ENCODE measurements at places on chromosomes 6 and 20.

- DNase-seq: no peak
These were observed 6.1 kb upstream of the SFT2D1 start for GRCh38 chr6:166348305-166348949.

DNA sequence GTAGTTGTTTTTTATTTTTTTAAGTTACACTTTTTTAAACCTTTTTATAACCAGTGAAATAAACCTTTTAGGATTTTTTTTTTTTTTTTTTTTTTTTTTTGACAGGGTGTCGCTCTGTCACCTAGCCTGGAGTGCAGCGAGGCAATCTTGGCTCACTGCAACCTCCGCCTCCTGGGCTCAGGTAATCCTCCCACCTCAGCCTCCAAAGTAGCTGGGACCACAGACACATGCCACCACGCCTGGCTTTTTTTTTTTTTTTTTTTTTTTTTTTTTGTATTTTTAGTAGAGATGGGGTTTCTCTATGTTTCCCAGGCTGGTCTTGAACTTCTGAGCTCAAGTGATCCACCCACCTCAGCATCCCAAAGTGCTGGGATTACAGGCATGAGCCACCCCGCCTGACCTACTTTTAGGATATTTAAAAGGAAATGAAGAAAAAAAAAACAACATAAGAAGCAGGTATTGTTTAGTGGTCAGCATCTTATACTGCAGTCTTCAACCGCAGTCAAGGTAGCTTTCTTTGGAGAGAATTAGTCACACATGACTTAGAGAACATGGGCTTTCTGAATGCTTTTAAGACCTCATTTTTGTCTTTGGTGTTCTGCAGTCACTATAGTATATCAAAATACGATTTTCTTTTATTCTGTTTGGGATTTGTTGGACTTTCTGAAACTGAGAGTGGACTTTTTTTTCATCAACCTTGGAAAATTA, 1.6 kb downstream of the POLR1H start:
- DNase-seq: peak; percentile 52

DNA sequence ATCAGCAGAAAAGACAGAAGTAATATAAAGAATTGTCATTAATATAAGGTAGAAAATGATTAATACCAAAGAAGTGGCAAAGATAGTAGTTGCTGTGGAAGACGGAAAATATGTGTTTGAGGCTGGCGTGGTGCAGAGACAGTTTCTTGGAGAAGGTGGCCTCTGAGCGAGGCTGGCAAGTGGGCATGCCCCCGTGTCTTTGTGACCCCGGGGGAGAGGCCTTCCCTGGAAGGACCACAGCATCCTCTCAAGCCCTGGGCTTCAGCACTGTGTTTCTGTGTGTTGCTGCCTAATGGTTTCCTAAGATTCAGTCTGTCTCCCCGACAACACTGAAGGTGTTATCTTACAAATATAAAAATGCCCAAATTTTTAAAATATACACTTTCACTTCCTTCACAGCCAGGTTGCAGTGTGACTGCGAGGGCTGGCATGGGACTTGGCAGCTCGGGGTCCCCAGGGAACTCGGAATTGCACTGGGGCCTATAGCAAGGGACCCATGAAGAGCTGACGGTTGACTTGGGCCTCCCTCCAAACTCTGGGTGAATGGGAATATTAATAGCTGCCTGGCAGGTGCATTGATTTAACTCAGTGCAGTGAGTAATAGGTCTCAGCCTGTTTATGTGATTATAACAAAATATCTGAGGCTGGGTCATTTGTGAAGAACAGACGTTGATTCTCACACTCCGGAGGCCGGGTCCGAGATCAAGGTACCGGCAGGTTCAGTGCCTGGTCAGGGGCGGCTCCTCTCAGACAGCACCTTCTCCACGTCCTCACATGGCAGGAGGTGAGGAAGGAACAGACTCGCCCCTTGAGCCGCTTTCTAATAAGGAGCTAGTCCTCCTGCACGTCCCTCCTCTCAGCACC, 47.4 kb upstream of the AFDN start:
- DNase-seq: no peak

DNA sequence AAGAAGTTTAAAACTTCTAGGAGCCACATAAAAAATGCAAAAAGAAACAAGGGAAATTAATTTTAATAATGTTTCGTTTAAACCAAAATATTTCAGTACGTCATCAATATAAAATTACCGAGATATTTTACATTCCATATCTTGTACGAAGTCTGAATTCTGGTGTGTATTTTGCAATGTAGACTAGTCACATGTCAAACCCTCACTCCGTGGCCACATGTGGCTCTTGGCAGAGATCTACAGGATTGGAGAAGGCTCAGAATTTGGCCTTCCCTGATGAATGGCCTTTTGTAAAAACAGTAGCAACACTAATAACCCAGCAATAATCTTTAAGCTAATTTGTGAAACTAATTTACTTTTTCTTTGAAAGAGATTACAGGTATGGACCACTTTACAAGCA, 217.1 kb downstream of the PRL start:
- no peak for DNase-seq

- DNase-seq: no peak
These were observed 179.1 kb downstream of the ARID1B start for GRCh38 chr6:156956286-156956685.

GRCh38 chr20:49320460-49320859, 42.6 kb upstream of the ZNFX1 start:
- no peak for DNase-seq

GRCh38 chr6:128712898-128713297, 170.0 kb upstream of the LAMA2 start:
- DNase-seq: no peak

GRCh38 chr6:105881608-105882007, 204.5 kb upstream of the PRDM1 start:
- DNase-seq: no peak

DNA sequence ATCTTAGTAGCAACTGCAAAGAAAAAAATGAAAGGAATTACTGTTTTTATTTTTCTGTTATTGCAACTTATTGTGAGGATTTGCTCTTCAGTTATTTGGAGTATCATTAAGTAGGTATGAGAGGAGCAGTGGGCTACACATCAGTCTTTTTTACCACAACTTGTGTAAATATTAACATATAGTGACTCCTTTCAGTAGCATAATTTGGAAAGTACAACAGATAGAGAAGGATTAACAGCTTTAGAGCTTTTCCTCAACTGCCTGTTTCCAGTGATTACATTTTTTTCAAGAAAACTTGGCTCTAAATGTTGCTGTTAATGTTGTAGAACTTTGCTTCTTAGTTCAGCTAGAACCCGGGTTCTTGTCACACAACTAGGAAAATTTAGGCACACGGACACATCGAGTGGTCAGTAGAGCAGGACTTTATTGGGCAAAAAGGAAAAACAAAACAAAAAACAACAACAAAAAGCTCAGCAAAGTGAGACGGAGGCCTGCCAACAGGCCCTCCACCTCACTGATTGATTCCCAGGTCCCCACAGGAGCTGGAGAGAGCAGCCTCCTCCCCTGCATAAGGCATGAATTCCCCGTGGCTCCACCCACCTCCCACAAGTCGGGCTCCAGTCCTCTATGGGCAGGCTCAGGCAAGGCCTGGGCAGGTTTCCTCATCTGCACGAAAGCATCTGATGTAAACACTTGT, 75.1 kb downstream of the ADGRG6 start:
- no peak for DNase-seq

GRCh38 chr6:144336900-144337299, 51.8 kb downstream of the UTRN start:
- no peak for DNase-seq

- no peak for DNase-seq
These were observed 504 bp downstream of the SNTA1 start for GRCh38 chr20:33443006-33443511.

DNA sequence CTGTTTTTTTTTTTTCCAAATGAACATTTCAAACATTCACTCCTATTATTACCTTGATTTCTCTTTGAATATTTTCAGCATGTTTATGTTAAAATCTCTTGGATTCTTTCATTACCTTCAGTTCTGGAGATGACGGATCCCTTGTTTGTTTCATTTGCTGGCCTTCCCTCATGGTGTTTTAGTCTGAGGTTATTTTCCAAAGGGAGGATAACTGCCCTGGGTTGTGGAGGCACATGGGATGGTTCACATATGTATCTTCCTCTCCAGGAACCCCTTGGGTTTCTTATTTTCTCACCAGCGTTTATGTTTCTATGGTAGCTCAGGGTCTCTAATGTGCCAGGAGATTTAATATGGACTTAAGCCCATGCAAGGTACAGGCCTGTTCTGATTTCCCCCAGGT, 36.3 kb downstream of the ECT2L start:
- no peak for DNase-seq

DNA sequence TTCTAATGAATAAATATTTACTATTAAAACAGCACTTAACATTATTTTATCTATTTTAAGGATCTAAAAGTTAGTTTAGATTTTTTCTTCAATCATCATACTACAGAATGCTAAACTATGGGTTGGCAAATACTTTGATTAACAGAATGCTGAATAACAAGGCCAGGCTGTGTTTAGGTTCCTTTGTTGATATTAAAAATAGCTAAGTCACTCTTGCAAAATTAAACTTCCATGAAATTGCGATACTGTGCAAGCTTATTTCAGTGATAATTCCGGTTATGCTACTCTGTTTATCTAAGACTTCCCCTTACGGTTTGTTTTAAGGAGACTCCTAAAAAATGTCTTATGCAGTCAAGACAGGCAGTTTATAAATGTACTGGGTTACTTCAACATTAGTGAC, 2.8 kb downstream of the RNF24 start:
- DNase-seq: no peak

DNA sequence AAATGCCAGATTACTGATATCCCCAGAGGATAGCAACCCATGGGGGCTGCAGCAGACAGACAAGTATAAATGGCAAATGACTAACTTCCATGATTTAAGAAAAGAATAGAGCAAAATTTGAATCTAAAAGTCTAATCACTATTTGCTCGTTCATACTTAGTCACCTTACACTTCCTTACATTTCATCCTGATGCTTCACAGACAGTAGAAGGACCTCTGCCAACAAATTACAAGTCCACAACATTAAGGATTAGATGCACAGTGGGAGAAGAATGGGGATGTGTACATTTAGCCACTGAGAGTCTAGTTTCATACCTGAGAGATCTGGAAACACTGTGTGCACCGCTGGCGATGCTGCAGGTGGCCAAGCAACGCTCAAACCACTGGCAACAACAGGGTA, 72.4 kb downstream of the FYN start:
- DNase-seq: no peak

DNA sequence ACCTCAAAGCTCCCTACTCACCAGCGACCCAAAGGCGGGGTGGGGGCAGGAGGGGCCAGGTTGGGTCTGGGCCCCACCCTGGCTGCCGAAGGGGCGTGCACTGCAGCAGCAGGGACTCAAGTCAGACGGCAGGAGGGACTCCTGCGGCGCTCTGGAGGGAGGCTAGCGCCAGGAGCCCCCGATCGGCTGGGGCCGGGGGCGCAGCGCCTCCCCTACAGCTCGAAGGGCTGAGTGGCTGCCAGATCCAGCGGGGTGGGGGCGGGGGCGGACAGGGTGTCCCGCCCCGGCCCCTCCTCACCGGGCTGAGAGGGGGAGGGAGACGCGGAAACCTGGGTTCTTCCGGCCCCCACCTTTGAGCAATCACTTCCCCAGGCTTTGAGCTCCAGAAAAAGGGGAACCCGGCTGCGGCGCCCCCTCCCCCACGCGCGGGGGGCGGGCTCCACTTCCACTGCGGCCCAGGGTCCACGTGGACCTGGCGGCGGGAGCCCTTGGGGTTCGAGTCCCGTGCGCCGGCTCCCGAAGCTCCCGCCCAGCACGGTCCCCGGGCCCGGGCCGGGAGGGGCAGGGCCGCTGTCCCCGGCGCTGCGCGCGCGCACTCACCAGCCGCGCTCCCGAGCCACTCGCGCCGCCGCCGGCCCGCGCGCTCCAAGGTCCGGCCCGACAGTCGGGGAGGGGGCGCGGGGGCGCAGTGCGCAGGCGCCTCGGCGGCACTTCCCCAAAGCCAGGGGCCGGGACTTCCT, at the start of gene RGS19:
Gene RGS19 (minus strand): TSS at position 246 of the 740 bp plus-strand sequence. CDS start 2,632 bp downstream, outside the sequence.
- peak; percentile 83 for DNase-seq

DNA sequence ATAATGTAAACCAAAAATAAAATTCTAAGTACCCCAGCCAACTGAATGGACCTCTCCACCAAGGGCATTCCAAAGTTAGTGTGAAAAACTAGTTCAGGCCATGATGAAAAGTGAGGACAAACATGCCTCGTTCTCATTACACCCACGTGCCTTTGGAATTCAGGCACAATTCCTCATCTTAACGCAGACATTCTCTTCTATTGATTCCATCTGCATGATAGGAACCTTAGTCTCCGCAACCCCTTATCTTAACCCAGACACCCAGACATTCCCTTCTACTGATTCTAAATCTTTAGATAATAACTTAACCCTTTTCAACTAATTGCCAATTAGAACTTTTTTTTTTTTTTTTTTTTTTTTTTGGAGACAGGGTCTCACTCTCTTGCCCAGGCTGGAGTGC, 7.6 kb upstream of the SERPINB6 start:
- DNase-seq: no peak

DNA sequence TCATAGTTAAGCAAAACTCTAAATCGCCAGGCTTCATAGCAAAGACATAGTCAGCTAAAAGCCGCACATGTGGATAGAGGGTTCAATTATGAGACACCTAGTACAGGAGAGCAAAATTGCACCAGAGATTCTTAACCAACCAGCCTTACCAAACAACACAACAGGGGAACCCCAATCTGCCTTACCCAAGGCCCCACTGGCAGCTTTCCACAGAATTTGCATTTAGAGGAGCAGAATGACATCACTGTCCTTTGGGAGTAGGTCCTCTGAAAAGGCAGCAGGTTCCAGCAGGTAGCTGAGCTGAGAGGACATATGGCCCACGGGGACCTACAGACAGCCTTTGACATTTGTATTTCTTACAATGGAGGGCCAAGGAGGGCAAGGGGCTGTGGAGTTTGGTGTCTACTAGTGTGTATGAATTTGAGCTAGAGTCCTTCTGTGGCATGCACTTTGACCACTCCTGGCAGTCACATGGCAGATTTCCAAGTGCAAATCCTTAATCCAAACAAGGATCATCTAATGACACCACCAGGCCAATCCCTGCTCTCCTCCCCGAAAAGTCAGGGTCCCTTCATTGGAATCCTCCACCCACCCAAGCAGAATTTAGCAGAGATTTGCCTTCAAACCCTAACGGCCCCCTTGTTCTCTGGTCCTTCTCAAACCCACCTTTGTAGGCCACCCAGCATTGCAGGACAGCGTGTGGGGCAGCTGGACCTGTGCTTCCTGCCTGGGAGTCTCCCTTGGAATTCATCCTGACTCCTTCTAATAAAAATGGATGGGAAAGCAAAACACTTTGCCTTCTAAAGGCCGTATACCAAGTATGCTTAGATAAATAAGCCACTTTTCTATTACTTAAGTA, 171.2 kb upstream of the SUPT3H start:
- DNase-seq: no peak

GRCh38 chr6:6920114-6920986, 187.4 kb upstream of the RREB1 start:
- DNase-seq: no peak
